ENCODE measurements at places on chromosomes 1 and 21.
A peak's percentile ranks its signal among the peaks of the same experiment; 100 is the strongest.

GRCh38 chr1:21325231-21325718 is 35.0 kb upstream of the ECE1 start:
- no peak for DNase-seq

GRCh38 chr1:242523719-242524570 is 552 bp downstream of the PLD5 start:
- DNase-seq: peak; percentile 84

DNA sequence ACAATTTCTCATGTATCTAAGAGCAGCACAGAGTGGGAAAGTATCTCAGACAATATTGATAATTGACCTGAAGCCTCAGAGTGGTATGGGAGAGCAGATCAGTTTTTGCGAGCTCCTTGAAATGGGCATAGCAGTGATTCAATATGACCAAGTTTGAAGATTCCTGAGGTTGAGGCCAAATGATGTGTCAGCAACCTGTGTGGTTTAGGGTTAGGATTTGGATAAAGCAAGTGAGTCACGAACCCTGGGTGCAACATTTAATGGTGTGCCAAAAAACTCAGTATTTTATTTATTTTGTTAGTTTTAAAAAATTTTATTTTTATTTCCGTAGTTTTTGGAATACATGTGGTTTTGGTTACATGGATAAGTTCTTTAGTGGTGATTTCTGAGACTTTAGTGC is 92.5 kb upstream of the C21orf91 start:
- no peak for DNase-seq

- DNase-seq: no peak
These were observed 82.1 kb downstream of the GFI1 start for GRCh38 chr1:92404661-92405060.

DNA sequence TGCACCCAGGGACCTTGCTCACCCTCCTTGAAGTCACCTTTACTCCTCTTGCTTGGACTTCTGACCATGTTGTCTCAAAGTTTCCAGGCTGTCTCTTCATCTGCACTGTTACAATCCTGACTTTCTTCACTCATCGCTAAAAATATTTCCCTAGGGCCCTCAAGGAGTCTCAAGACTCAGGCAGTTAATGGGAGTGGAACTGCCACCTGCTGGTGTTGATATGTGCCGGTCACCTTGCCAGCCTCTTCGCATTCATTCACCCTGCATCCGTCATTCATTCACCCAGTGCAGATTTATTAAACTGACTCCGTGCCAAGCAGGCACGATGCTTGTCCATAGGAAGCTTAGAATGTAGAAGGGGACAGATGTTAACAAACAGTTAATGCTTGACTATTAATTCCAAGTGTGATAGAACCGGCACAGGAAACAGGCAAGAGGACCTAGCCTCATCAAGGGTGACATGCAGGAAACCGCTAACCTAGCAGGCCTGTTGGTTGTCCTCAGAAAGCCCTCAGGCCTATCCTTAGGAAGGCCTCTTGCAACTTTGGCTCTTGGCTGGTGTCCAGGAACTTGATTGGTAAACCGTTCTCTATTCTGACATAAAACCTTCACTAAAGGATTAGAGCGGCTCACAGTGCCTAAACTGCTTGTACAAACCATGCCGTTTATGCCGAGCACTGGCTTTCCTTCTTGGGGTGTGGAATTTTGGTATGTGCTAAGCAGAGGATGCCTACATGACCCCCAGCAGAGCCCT is 342.2 kb downstream of the CAMTA1 start:
- no peak for DNase-seq

- no peak for DNase-seq
These were observed 2.2 kb downstream of the SCYL3 start for GRCh38 chr1:169891539-169891885.

GRCh38 chr1:53087332-53088285 is 25.6 kb downstream of the PODN start:
- peak; percentile 44 for DNase-seq

DNA sequence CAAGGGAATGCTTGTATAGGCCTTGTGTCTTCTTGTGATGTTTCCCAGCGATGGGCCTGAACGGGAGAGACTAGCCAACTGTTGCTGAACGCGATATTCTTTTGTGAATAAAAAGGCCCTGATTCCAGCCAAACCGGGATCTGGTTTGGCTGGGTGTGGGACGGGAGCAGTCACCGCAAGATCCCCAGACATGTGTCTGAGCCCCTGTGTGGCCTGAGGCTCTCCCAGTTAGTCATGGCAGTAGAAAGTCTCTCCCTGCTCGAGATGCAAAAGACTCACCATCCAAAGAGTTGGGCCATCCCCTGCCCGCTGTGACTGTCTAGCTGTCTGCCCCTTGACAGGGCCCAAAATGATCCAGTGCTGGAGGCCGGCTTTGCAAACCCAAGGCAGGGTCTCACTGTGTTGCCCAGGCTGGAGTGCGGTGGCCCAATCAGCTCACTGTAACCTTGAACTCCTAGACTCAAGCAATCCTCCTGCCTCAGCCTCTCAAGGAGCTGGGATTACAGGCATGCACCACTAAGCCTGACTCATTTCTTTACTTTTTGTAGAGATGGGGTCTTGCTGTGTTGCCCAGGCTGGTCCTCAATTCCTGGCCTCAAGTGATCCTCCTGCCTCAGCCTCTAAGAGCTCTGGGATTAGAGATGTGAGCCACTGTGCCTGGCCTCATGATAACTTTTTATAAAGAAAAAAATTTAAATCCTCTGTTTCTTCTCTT is 56.4 kb downstream of the KIF26B start:
- DNase-seq: no peak

DNA sequence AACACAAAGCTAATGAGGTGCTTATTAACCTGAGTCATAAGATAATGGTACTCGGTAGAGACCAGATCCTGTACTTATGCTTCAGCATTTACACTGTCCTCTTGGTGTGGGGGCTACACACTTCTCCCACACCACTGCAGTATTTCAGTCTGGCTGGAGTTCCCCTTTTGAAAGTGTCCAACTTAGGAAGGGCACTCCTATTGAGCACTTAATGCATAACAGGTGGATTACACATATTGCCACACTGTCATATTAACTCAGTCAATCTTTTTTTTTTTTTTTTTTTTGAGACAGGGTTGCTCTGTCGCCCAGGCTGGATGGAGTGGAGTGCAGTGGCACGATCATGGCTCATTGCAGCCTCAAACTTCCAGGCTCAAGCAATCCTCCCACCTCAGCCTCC is 1.5 kb downstream of the GPATCH4 start:
- no peak for DNase-seq

DNA sequence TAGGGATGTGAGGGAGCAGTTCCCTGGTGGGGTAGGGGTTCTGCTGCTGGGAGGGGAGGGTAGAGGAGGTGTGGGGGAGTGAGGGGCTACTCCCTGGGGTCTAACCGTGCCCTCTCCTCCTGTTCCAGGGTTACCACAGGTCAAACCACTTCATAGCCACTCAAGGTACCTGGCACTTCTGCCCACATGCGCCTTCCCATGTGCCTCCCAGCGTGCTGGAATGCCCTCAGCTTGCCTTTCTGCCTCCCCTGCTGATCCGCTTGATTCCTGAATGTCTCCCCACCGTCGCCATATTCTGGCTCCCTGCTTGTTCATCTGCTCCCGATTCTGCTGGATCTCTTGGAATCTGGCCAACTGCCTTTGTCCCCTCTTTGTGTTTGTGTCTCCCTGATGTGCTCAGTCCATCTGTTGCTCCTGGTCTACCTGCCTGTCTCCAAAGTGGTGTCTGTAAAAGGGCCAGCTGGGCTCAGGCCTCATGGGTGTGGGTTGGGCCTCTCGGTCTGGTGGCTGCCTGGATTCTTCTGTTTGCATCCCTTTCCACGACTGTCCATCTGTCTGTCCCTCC is 74.4 kb downstream of the PTPRU start:
- DNase-seq: no peak

DNA sequence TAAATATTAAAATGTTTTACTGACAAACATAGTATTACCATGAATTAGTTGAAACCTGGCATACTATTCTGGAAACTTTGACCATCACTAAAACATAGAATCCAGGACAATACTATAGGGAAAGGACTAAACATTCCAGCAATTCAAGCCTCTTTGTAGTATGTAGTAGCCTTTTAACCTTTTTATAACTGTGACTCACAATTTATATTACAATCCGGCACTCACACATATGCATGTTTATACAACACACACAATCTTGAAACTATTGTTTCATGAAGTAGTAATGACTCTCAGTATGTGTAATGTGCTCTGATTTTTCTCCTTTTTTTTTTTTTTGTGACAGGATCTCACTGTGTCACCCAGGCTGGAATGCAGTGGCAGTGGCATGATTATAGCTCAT is 64.3 kb downstream of the ANKRD13C start:
- no peak for DNase-seq

- no peak for DNase-seq
These were observed 9.5 kb downstream of the CD5L start for GRCh38 chr1:157831968-157832626.

DNA sequence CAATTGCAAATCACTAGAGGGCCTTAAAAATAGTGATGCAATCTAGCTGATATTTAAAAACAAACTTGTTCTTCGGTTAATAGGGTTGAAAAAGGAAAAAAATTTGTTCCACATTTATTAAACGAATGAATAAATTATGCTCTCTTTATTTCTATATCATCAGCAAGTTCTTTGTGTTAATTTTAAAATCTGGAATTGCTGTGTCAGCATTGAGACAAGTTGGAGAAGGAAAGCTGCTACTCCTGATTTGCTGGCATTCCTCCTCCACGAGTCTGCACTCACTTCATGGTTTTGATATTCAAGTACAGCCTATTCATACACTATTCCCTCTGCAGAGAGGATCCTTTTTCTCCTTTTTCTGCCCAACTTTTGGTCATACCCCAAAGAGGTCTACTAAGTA is 117.6 kb downstream of the MRPL39 start:
- no peak for DNase-seq

DNA sequence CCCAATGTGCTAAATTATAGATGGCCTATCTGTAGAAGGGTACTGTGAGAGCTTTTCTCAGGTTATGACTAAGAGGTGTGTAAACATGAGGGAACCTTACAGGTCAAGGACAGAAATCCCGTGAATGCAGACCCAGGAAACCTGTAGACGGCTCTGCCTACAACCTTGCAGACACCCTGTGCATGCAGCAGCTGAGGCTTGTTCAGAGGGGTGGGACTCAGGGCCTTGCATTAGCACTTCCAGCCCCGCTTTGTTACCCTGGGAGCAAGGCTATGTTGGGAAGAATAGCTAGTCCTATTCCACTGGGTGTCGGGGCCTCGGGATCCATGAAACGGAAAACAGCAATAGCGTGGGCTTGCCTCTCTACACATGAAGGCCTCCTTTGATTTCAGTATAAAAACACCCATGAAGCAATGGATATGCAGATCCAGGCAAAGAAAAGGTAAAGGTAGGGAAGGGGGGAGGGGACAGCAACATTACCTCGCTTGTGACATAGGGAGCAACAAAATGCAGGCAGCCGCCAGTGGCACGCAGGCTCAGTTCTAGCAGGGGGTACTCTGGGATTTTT is 9.5 kb upstream of the NDUFS5 start:
- DNase-seq: peak; percentile 49

DNA sequence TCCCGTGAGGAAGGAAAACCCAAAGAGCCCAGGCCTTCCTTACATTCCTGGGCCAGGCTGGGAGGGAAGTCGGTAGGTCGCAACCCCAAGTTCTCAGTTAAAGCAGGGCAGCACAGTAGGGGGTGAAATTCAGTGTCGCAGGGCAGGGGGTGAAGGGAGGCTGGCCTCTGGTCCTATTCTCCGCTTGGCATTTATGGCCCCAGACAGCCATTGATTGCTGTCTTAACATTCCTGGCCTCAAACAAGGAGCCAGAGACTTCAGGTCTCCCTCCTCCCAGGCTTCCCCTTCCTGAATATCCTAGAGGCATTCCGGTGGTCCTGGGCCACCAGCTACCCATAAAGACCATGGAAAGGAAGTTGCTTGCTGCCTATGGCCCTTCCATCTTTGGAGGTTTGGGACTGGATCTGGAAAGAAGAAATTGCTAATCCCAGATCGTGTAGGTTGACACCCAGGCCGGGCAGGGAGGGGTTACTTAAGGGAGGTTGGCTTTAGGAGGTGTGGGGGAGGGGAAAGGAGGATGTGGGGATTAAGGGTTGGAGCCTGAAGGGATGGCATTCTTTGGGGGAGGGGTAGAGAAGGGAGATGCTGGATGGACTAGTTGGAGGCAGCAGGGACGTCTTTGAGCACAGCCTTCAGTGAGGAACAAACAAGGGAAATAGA is 1.7 kb downstream of the LIN28A start:
- DNase-seq: peak; percentile 73

GRCh38 chr1:118223426-118223825 is 38.4 kb upstream of the SPAG17 start:
- peak; percentile 64 for DNase-seq

DNA sequence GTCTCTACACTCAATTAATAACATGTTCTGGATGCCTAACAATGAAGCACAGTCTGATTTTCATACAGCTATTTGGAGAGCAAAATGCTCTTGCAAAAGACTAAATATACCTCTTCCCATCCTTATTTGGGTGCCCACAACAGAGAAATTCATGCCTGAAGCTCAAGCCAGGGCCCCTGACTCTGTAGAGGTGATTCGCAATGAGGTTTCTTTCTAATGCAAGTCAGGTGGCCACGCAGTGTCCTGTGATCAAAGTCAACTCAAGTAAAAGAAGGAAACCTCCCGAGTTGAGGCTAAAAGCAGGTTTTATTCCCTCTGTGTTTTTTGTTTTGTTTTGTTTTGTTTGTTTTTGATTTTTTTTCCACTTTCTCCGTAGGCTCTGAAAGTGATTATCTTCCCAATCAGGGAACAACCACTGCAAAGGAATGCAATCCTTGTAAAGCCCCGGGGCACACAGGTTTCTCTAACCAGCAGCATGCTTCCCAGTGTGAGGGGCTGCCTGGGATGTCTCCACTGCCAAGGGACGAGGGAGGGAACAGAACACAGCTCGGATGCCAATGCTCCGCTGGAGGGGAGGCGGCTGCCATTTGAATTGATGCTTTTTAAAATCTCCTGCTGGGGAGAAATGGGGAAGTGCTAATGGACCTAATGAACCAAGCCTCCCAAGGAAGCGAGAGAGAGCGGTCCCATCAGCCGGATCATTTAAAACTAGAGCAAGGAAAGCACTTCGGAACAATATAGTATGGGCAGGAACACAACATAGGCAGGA is 73.8 kb upstream of the SSX2IP start:
- peak; percentile 40 for DNase-seq

GRCh38 chr1:87017998-87018672 is 103.7 kb downstream of the HS2ST1 start:
- no peak for DNase-seq

- no peak for DNase-seq
These were observed 88.2 kb upstream of the BEND5 start for GRCh38 chr1:48864913-48865312.

GRCh38 chr1:14611792-14612191 is 13.3 kb downstream of the KAZN start:
- no peak for DNase-seq

GRCh38 chr21:43867948-43868347 is 2.9 kb downstream of the AGPAT3 start:
- DNase-seq: no peak

GRCh38 chr1:173205146-173206051 is 1.7 kb downstream of the TNFSF4 start:
- no peak for DNase-seq

DNA sequence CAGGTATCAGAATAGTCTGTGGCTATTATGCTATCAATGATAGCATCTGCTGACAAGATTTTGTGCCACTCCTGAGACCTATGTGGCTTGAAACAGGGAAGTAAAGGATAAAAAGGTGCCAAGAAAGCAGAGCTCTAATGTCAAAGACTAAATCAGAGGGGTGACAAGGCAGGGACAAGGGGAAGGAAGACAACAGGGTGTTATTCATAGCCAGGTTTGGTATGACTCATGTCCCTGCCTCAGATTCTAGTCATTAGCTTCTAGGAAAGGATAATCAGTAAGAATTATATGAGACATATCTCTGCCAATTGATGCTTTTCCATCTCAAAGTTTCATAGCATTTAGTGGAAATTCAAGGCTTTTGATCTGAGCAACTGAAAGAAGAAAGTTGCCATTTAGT is 31.8 kb upstream of the PLD5 start:
- DNase-seq: no peak
